ENCODE measurements at places on chromosomes 7 and 10.

DNA sequence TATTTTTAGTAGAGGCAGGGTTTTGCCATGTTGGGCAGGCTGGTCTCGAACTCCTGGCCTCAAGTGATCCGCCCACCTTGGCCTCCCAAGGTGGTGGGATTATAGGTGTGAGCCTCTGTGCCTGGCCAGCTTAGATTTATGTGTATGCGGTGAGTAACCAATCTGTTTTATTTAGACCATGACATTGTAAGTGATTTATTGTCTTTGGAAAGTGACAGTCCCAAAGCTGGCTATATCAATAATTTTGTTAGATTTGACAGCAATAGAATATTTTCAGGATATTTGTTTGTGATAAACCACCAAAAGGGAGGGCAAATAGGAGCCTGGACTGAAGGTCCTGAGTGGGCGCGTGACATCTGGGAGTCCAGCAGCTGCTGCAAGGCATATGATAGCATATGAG, 75.7 kb downstream of the XRCC2 start:
- DNase-seq, result no peak

- no peak for DNase-seq
These were observed 174.3 kb downstream of the NRP1 start for GRCh38 chr10:33160151-33160550.

GRCh38 chr7:82044497-82045080, 274.7 kb upstream of the HGF start:
- no peak for DNase-seq

DNA sequence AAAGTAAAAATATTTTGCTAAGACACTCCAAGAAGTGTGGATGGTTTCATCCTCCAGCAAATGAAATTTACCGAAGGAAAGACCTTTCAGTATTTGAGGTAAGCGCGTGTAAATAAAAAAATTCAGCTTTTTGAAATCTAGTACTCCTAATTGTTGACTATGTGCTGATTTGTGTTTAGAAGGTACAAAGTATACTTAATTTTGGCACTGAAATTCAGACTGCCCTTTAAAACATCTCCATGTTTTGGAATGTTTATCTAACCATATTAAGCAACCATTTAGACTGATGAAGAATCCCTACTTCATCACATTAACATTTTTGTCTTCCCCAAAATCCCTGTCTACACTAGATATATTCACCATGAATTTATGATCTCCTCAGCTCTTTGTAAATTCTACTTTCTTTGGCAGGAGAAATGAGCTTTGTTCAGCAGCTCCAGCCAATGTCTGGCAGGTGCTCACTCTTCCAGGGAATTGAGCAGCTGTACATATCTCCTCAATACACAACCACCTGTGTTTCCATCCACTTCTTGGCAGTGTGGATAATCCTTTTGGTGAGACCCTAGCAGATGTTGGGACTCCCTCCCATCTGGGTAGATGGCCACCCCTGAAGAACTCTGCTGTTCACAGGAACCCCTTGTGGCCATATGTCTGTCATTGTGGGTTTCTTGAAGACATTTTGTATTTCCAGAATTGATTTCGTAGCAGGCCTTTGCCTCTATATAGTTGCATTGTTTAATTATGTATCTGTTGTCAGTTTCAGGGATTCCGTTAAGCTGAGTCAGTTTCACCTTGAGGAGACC, 129.4 kb upstream of the SAMD8 start:
- DNase-seq, result no peak

- DNase-seq, result no peak
These were observed 54.1 kb upstream of the FAM180A start for GRCh38 chr7:135802697-135803096.

DNA sequence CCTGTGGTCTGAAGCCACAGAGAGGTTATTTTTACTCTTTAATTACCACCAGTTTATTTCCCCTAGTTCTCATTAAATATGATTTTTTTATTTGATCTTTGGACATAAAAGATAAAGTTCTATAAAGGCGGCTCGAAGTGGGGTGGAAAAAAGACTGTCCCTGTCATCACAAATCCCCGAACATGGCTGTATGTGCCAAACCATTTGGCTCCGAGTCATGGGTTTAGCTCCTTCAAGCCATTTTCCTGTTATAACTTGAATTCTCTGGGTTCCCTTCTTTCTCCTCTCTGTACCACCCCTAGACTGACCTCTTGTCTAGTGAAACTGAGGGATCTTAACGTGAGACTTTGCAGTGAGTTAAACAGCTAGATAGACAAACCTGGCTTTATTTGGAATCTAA, 181.6 kb downstream of the BMPER start:
- no peak for DNase-seq

DNA sequence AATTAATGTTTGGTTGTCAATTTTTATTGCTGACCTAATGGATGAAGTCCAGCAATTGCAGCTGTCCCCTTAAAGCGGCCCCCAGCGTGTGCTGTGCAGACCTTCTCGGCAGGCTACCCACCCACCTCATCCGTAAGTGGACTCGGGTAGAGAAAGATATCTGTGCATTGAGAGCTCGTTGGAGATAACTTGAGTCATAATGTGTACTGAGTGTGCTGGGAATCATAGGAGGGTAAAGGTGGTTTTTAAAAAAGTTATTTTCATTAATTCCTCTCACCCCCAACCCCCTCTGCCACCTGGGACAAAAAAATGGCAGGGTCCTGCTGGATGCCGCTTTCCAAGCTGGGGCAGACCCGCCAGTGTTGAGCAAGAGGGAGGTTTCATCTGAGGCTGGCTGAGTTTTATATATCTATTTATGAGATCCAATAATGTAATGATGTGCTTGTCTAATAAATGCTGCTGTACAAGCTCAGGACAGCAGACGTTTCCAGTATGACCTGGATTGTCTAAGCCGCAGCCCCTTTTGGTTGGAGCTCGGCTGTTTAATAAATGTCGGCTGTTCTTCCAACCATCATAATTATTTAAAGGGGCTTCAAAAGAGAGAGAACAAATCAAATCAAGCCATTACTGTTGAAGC, 119.1 kb downstream of the NKX6-2 start:
- no peak for DNase-seq

- no peak for DNase-seq
These were observed 1.9 kb downstream of the VWC2 start for GRCh38 chr7:49775065-49775948.

- DNase-seq, result no peak
These were observed 18.5 kb downstream of the DLD start for GRCh38 chr7:107909445-107909844.

- DNase-seq, result no peak
These were observed 33.5 kb downstream of the ANXA8 start for GRCh38 chr10:47450442-47450841.

GRCh38 chr7:148665221-148665620, 33.5 kb upstream of the CUL1 start:
- DNase-seq, result no peak

DNA sequence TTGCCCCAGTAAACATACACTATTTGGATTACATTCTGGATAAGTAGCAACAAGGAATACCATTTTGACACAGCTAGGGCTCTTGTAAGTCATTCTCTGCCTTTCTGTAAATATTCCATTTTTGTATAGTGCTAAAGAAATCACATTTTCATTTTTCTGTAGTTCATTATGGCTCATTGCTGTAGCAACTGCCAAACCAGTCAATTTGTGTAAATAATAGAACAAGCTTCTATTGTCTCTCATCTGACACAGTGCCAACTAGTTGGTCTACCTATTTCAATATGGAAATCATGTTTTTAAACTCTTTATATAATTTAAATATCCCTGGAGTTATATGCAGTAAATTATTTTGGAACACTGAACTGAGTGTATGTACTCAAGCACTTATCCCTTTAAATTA, 193.7 kb downstream of the RELN start:
- DNase-seq, result no peak

DNA sequence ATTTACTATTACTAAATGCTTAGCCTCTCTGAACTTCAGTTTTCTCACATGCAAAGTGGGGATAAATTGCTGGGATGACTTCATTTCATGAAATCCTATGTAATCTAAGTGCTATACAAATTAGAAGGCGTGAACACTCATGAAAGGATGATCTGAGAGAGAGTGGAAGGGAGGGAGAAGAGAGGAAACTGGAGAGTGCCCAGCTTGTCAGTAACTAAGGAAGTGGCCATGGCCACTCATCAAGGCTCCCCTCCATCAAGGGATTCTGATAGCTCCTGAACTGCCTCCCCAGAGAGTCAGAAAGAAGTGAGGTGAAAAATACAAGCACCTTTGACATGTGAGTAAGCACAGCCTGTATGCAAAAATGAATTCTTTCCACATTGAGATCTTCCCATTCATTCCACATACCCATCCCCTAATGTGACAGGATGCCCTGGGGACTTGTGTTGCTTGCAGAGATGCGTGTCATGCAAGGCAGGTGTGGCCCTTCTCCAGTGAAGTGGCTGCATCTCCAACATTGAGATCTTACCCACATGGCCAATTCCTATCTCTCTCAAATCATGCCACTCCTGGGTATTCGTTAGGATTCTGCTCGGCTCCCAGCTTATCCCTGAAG, 76.5 kb upstream of the ITPRID1 start:
- DNase-seq, result no peak

- DNase-seq, result no peak
These were observed 1.5 kb downstream of the PAX2 start for GRCh38 chr10:100746784-100747455.

DNA sequence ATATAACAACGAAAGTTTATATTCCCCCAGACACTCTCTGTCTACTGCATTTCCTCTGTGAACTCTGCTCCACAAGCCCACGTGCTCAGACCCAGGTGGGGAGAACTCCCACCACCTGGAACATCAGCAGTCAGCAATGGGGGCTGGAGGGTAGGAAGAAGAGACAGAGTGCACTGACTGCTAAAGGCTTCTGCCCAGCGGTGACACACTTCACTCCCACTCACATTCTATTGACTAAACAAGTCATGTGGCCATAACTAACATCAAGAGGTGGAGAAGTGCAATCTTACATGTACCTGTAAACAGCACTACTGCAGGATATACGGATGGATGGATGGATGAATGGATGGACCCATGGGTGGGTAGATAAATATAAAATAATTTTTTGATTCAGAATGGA, 122.2 kb downstream of the MPP7 start:
- DNase-seq, result no peak
